RWPE1 (cell line): ENCODE measurements at places on chromosomes 1 and 21.

GRCh38 chr1:178916448-178917174, 45.7 kb upstream of the ANGPTL1 start:
- no peak for DNase-seq

- no peak for DNase-seq
Measured at GRCh38 chr21:26168371-26168770, 2.2 kb downstream of the APP start.

DNA sequence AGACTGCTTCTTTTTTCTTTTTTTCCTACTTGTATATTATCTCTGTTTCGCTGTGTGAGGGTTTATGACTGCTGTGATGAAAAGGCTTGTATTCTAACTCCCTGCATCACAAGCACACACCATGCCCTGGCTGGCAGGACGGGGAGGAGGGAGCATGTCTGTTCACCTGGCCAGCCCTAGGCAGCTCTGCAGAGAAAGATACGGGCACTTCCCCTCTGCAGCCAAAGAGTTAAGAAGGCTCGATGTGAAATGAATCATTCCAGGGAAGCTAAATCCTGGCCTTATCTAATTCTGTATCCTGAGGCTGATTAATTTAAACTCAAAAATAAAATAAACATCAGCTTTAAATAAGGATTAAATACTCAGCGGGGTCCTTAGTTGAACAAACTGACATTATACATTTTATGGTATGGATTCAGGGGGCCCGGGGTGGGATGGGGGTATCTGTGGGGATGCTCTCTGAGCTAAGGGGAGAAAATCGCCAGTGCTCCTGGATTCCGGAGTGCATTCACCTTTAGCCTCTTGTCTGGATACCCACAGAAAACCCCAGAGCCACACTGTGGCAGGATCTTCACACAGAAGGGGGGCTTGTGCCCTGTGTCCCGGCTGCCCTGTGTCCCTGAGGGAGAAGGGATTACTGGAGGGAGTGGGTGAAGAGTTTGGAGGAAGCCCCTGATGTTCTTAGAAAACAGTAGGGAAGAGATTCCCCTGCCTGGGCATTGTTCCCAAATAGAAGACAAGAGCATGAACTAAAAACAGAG, 321.5 kb downstream of the NPHP4 start:
- DNase-seq, result no peak

DNA sequence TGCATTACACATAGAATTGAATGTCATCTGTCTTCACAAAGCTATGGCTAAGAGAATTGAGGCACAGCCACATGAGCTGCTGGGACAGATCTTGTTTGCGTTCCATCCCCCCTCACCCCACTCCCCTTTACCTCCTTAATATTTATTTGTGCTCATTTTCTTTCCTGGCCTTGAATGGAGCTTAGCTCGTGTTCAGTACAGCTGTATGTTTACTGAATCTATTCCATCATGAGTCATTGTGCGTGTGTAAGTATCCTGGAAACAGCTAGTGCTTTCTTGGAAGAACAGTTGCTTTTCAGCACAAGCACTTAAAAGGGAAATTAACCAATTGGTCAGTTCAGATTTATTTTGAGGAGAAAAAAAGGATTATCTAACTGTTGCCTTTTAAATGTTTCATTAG, 14.7 kb downstream of the PROX1 start:
- DNase-seq, result peak; percentile 17

GRCh38 chr1:150233359-150234308, 2.3 kb downstream of the ANP32E start:
- no peak for DNase-seq

DNA sequence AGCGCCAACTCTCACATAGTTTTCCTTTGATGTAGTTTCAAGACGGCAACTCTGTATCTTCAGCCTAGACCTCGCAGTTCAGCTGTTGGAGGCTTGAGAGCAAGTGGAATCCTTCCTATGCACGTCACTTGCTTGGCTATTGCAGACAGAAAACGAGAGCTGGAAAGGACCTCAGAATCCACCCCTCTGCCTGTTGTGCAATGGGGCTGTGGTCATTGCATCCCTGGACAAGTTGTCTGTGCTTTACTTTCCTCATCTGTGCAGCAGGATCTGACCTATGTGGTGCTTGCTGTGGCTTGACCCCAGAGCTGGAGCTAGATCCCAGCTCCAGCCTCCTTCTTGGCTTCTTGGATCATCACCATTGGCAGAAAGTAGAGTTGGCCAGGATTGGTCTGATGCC, 50.0 kb upstream of the IGSF21 start:
- no peak for DNase-seq

GRCh38 chr1:100343897-100344296, 8.4 kb upstream of the CDC14A start:
- DNase-seq, result no peak

GRCh38 chr1:165828669-165829329, 1.4 kb downstream of the UCK2 start:
- DNase-seq, result peak; percentile 76

- DNase-seq, result no peak
Measured at GRCh38 chr1:19654386-19654785, 10.3 kb downstream of the NBL1 start.

DNA sequence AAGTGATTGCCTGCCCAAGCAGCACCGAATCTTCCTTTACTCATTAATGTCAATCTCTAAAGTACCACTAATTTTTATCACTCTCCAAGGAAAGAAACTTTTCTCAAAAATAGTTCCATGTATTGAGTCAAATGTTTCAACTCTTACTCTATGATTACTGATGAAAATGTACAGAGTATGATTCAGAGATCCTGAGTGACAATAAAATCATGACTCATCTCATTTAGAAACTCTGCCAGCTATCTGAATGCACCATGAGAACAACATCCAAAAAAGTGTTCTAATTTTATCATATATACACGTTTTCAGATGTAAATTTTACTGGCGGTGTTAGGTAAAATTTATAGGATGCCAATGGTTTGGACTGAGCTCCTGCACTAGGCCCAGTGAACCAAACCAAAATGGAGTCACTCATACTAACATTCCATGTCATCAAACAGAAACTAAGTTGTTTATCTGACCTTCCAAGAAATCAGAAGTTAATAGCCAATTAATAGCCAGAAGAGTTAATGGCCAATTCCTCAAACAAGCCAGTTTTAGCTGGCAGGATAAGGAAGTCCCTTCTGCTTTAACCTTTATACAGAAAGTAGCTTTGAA, 22.6 kb downstream of the PLPPR5 start:
- peak; percentile 55 for DNase-seq

DNA sequence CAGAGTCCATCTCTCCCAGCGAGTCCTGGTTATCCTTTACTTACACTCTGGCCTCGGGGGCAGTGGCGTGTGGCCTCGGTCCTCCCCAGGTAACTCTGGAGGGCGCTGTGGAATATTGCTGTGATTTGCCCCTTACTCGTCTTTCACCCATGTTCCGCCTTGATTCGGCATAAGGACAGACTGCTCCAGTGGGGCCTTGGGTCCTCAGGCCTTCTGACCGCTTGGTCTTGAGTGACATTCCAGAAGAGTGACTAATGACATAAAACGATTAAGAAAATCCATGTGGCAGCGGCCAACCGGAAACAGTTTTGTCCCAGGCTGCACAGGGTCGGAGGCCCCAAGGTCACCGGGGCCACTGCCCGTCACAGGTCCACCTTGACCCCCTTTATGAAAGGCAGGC, 11.0 kb downstream of the ICMT start:
- no peak for DNase-seq

- no peak for DNase-seq
Measured at GRCh38 chr1:173347282-173347818, 129.8 kb upstream of the PRDX6 start.

- DNase-seq, result peak; percentile 83
Measured at GRCh38 chr1:202237052-202237451, 43.5 kb downstream of the LGR6 start.

DNA sequence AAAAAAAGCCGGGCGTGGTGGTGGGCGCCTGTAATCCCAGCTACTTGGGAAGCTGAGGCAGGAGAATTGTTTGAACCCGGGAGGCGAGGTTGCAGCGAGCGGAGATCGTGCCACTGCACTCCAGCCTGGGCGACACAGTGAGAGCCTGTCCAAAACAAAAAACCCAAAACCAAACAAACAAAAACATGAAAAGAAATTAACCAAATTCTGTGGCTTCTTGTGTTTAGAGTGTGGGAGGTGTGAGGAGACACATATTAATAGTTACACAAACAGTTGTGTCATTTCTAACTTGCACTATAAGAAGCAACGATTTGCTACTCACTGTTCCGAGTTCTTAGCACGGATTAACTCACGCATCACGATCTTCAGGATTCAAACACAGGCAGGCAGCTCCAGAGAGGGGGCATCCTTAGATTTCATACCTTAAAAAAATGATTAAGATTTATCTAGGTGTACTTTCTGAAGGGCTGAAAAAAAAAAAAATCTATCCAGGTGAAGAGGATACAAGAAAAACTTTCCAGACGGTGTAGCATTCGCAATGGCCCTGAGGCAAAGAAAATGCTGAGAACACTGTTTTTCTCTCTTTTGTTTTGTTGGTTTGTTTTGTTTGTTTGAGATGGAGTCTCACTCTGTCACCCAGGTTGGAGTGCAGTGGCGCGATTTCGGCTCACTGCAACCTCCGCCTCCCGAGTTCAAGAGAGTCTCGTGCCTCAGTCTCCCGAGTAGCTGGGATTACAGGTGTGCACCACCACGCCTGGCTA, 713 bp upstream of the HMGCL start:
- DNase-seq, result no peak

- no peak for DNase-seq
Measured at GRCh38 chr1:181036107-181036836, 2.5 kb downstream of the MR1 start.

DNA sequence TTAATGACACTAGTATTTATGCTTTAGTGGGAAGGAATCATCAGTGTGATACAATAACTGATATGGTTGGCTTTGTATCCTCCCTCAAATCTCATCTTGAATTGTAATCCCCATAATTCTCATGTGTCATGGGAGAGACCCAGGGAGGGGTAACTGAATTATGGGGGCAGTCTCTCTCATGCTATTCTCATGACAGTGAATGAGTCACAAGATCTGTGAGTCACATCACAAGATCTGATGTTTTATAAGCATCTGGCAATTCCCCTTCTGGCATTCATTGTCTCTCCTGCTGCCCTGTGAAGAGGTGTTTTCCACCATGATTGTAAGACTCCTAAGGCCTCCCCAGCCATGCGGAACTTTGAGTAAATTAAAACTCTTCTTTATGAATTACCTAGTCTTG, 1760.3 kb downstream of the NCAM2 start:
- no peak for DNase-seq

DNA sequence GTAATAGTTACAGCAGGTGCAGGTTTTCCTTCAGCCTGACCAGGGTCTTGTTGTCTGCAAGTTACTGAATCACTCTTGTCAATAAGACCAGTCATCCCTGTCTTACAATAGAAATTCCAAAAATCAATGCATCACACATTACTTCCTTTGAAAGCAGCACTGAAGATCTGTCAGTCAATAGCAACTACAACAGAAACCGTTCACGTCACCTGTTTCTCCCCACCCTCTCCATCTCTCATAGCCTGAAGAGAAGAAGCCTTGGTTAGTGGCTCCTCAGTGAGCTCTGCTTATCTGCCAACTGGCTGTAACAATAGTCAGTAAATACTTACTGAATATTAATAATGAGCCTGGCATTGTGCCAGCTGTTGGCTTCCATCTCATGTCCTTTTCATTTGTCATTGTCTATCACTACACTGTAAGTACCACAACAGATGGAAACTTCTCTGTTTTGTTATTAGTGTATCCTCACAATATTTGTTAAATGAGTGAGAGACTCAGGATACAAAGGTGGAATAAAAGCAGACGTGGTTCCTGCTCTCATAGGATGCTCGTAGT, 195.2 kb downstream of the S1PR1 start:
- no peak for DNase-seq
